ENCODE measurements at places on chromosomes 12 and 14.
A peak's percentile ranks its signal among the peaks of the same experiment; 100 is the strongest.

DNA sequence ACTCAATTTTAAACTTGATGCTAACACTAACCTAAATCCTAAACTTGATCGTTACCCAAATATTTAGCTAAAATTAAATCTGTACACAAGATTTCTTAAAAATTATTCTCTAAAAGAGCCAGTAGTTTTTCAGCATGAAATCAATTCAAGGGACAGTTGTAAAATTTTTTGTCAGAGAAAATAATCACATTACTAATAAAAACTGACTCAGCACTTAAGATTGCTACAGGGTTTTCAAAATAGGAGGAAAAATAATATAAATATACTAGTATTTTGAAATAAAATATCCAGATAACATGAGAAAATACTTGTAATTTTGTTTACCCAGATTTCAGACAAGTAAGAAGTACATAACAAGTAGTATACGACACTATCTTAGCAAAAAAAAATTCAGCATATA, 1268.1 kb upstream of the USP15 start:
- DNase-seq, result no peak

- no peak for DNase-seq
These were observed 66.4 kb downstream of the PTHLH start for GRCh38 chr12:27906127-27906500.

DNA sequence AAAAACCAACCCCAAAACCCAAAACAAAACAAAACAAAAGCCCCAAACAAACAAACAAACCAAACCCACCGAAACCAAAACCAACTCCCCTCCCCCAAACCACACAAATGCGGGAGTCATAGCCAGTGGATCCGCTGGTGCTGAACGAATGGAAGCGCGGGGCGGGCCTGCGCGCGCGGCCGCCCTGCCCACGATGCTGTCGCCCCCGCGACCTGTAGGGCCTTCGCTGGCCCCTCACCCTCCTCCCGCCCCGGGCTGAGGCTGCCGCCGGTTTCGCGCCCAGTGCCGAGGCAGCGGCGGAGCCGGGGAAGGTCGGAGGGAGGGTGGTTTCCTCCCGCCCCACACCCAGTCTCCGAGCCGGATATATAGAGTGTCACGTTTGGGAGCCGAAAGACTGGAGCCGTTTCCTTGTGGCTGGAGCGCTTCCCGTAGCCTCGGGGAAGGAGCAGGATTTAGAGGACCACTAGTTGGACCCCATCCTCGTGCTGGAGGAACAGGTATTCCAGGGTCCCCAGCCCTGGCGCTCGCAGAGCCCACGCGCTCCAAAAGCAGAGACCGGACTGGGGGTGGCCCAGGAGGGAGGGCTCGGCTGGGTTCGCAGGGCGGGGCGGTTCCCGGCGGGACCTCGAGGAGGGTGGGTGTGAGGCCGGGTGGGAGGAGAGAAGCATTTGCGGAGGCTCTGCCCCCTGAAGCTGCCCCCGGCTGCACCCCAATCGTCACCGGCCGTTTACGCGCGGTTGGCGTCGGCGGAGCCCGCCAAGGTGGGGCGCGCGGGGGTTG, at the start of gene FAR2:
TSS of gene FAR2 (plus strand) at position 368 of the 780 bp plus-strand sequence. CDS start 121,172 bp downstream, outside the sequence.
- DNase-seq, result peak; percentile 10

GRCh38 chr12:51714666-51715065, 123.6 kb downstream of the SCN8A start:
- no peak for DNase-seq

GRCh38 chr12:41769810-41770209, 374.9 kb downstream of the GXYLT1 start:
- no peak for DNase-seq

All from NCI-H187 (cell line).